Stimulated activated CD8-positive, alpha-beta memory T cell treated with anti-CD3 and anti-CD28 coated beads, Interleukin-4, amount 100 ng/mL, for 1 hour (primary cell): ENCODE measurements at places on chromosomes 3 and 15.

DNA sequence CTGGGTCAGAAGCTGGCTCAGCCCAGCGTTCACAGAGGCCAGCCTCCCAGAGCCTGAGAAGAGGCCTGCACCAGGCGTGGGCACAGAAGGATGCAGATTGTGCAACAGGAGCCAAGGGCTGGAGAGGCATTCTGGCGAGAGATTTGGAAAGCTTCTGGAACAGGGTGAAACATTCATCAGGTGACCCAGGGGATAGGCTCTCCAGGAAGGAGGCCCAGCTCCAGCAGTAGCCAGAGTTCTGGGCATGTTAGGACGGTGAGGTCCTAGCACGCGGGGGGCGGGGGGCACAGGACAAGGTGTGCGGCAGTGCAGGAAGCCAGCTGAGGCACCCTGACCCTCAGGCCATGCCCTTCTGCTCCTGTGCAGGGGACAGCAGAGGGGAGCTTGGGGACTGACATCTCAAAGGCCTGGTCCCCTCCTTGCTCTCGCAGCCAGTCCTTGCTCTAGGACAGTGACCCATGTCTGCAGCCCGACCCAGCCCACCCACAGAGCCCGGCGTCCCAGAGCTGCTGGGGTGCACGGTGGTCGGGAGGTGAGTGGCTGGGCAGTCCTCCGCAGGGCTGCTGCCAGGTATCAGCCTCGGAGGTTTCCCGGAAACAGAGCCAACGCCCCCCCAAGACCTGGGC, 111.7 kb upstream of the KLF13 start:
- no peak for DNase-seq

- no peak for DNase-seq
These were observed 4.8 kb downstream of the HAPLN3 start for GRCh38 chr15:88890495-88890894.

DNA sequence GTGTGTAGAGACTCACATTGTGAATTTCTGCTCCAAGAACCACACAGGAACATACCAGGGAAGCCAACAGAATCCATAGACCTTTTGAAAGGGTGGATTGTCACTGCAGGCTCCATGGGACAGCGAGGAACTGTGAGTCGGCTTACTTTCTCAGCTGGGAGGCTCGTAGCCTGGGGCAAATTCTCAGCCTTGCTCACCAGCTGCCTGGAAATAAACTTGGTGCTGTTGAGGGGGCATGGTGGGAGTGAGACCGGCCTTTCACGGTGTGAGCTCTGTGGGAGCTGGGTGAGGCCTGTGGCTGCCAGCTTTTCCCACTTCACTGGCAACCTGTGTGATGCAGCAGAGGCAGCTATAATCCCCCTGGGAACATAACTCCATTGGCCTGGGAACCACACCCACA, 146.6 kb upstream of the P2RY1 start:
- DNase-seq, result no peak

GRCh38 chr15:89495638-89496145, 691 bp downstream of the RHCG start:
- DNase-seq, result no peak

DNA sequence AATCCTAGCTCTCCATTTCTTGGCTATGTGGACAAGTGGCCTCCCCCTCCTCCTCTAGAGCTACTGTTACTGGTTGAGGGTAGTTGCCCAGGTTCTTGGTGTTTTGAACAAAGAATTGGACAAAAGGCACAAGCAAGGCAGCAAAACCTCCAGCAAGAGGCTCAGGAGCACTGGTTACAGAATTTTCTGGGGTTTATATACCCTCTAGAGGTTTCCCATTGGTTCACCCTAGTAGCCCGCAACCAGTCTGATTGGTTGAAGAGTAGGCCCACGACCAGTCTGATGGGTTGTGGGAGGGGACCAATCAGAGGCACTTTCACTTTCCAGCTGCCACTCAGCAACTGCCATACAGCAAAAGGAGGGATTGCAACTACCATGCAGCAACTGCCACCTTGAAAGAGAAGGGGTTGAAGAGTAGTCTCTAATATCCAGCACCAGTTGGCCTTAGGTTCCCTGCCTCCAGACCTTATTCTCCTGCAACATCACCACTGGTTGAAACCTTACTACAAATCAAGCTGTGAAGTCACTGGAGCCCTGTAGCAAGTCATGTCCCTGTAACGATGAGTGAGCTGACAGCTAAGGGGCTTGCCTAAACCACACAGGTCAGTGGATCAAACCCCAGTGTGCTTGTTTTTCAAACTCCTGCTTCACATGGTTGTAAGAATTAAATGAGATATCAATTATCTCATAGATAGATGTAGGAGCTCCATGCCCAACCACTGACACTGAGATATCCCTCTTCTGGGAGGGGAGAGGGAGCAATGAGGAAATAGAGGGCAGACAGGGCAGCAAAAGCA, 2.9 kb upstream of the C15orf39 start:
- DNase-seq, result no peak

- no peak for DNase-seq
These were observed 3.4 kb upstream of the SELENOT start for GRCh38 chr3:150599611-150600297.

DNA sequence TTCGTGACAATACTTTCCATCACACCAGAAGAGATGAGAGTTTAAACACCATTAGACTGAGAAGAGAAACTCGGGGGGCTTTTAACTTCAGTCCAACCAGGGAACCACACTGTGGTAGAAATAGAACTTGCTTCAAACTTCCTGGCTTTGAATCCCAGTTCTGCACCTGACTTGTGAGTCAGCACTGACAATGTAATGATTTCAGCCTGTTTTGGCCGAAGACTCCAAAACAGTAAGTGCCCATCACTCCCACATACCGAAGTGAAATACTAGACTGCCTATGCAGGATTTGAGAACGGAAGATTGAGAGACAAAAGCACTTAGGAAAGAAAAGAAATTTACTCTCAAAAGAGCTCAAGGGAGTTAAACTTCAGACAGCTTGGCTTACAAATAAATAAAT, 27.0 kb downstream of the C2CD4B start:
- DNase-seq, result no peak

DNA sequence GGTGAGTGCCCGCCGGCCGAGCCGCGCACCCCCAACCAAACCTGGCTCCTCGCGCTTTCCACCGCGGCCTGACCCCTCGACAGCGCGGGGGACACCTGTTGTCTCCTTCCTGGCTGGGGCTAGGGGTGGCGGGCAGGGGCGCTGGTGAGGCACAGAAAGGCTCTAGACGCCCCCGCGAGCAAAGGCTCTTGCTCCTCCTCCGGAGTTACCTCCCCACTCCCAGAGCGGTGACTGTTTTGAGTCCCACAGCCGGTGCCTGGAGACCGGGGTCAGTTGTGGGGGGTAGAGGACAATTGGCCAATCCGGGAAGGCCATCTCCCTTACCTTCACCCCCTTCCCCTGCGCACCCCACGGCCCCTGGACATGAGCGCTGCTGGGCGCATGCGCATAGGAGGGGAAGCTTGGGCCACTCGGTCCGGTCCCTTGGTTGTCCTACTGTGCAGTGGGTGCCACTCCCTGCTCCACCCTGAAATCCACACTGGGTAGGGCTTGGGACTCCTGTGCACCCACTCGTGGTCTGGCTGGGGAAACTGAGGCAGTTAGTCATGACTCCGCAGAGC, 554 bp downstream of the CHST13 start:
- DNase-seq, result no peak
